ENCODE measurements at places on chromosomes 4 and X.

DNA sequence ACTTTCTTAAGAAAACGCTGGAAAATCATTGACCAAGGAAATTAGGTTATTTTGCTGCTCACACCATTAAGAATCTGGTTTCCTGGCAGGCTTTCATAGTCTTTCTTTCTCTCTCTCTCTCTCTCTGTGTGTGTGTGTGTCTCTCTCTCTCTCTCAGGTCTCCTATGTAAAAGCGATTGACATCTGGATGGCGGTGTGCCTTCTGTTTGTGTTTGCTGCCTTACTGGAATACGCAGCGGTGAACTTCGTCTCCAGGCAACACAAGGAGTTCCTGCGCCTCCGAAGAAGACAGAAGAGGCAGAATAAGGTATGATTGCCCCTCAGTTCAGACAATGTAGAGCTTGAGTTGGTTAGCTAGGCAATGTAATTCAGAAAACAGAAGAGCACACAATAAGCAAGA is 161.2 kb downstream of the GLRA2 start:
- no peak for DNase-seq

DNA sequence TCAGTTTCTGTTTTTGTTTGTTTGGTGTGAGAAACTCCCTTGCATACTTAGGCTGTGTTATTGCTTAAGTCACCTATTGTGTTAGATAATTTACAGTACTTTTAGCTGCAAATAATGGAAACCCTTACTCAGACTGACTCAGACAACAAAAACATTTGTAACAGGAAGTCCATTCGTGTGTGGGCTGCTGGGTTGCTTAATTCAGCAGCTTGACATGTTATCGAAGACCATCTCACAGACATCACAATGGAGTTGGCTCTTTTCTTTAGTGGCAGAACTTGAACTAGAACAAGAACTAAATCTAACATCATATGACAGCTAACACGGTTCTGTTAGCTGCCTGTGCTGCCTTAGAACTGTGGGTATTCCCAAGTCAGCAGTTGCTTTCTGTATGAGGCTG is 9.9 kb upstream of the GABRE start:
- no peak for DNase-seq

GRCh38 chrX:34557733-34558132 is 99.4 kb downstream of the TMEM47 start:
- no peak for DNase-seq

GRCh38 chrX:125850693-125851092 is 315.4 kb downstream of the DCAF12L2 start:
- no peak for DNase-seq

- DNase-seq: no peak
These were observed 248.2 kb downstream of the PARM1 start for GRCh38 chr4:75180790-75181776.

DNA sequence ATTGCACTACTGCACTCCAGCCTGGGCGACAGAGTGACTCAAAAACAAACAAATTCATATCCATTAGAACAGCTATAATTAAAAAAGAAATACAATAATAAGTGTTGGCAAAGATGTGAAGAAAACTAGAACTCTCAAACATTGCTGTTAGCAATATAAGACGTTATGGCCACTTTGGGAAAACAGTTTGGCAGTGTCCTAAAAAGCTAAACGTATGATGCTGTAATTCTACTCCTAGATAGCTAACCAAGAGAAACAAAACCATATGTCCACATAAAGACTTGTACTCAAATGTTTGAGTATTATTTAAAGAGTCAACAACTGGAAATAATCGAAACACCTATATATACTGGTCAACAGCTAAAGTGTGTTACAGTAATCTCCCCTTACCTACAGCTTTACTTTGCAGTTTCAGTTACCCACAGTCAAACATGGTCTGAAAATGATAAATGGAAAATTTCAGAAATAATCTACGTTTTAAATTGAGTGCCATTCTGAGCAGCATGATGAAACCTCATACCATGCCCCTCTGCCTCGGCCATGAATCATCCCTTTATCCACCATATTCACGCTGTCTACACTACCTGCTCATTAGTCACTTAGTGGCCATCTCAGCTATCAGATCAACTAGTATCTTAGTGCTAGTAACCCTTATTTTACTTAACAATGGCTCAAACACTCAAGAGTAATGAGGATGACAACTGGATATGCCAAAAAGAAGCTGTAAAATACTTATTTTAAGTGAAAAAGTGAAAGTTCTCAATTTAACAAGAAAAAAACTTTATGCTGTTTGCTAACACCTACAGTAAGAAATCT is 4.9 kb downstream of the ELF2 start:
- DNase-seq: no peak

- no peak for DNase-seq
These were observed 73.7 kb upstream of the GUCY1A1 start for GRCh38 chr4:155592938-155593297.

GRCh38 chrX:11499076-11500044 is 166.4 kb downstream of the ARHGAP6 start:
- no peak for DNase-seq

DNA sequence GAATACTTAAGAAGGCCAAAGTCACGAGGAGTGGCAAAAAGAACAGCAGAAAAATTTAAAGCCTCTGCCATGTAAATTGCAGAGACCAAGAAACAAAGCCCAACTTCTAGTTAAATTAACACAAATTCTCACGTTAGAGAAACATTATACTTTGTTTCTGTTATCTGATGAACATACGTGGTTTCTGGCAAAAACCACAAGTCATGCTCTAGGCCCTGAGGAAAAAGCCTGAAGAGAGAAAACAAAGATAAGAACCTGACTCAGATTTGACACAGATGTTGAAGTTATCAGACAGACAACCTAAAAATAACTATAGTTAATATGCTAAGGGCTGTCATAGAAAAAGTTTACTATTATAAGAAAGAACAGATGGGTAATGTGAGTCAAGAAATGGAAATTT is 149.1 kb upstream of the PCDH10 start:
- no peak for DNase-seq

All from ecto neural progenitor cell (in vitro differentiated cells).